HCT116 (cell line): ENCODE measurements at places on chromosomes 12 and 14. TPM values are rescaled to one million over a fixed set of nuclear protein-coding genes. Genes with fewer than 3 reads are reported as not detected.

GRCh38 chr12:80406253-80406652 is 37.8 kb upstream of the PTPRQ start:
- no peaks in the 10 kb centered on the region for H3K4me1 ChIP-seq
- no peak overlapping the region for H3K27ac ChIP-seq
- no peaks in the 10 kb centered on the region; the same call in none of the 2 replicates for H3K27me3 ChIP-seq
- H3K36me3 ChIP-seq, result no peaks in the 10 kb centered on the region

GALNT6 gene
- total RNA-seq, result 16.4 TPM

SLC4A8 gene
- total RNA-seq, result 1.4 TPM

OR4E2 gene
- not detected for total RNA-seq

GRCh38 chr12:94779485-94779884 is 129.1 kb upstream of the TMCC3 start:
- DNase-seq, result no peak
- no peaks in the 10 kb centered on the region for H3K36me3 ChIP-seq
- H3K27me3 ChIP-seq, result no peaks in the 10 kb centered on the region
